HFFc6 (cell line): ENCODE measurements at places on chromosomes 7 and 10.

- H3K36me3 ChIP-seq: peaks cover 15% of the 10 kb centered on the region
- H3K4me1 ChIP-seq: peaks cover 59% of the 10 kb centered on the region
- H3K4me3 ChIP-seq: peak within 1 kb of the TSS; percentile 93
- H3K27me3 ChIP-seq: peaks cover 2% of the 10 kb centered on the region
- peak within 1 kb of the TSS; percentile 96 for H3K27ac ChIP-seq
- DNase-seq: peak; percentile 51
Measured at GRCh38 chr10:61900829-61901792, at the start of gene ARID5B. Gene ARID5B, plus strand, starts transcription at chr10:61901699. Its CDS starts 11 bp downstream, at chr10:61901710.

GRCh38 chr7:53602817-53603418 is 567.5 kb downstream of the POM121L12 start:
- no peaks in the 10 kb centered on the region for H3K4me1 ChIP-seq
- no peak overlapping the region for H3K4me3 ChIP-seq
- H3K36me3 ChIP-seq: 0 out of 2 replicates have a peak, but pooled peaks cover 6% of the 10 kb centered on the region
- no peak overlapping the region for H3K27ac ChIP-seq

GRCh38 chr10:14812271-14812670 is 25.6 kb downstream of the CDNF start:
- no peak for DNase-seq
- H3K27me3 ChIP-seq: peaks cover 18% of the 10 kb centered on the region
- no peaks in the 10 kb centered on the region for H3K36me3 ChIP-seq
- peaks cover 11% of the 10 kb centered on the region; the same call in 1 of the 2 replicates for H3K4me1 ChIP-seq
- H3K27ac ChIP-seq: no peak overlapping the region

DNA sequence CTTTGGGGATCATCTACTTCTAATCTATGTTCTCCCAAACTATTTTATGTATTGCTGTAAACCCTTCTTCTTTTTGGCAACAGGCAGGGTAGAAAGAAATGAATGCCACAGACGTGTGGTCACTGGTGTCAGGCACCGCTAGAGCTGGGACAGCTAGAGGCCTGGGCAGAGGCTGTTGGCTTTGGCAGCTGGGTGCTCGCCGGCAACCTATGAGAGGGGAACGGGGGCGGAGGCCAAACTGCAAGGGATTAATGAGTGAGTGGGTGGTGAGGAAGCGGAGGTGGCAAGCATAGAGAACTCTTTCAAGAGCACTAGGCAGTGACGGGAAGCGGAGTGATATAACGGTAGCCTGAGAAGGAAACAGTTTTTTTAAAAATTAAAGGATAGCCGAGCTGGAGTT is 78.5 kb downstream of the CREB5 start:
- no peak overlapping the region for H3K4me3 ChIP-seq
- no peak for DNase-seq
- no peaks in the 10 kb centered on the region for H3K4me1 ChIP-seq
- H3K36me3 ChIP-seq: peaks cover 5% of the 10 kb centered on the region

GRCh38 chr10:33537066-33537465 is 202.6 kb upstream of the NRP1 start:
- H3K27ac ChIP-seq: no peak overlapping the region
- no peaks in the 10 kb centered on the region for H3K36me3 ChIP-seq
- H3K4me3 ChIP-seq: no peak overlapping the region
- no peaks in the 10 kb centered on the region; the same call in 1 of the 2 replicates for H3K27me3 ChIP-seq

- H3K27me3 ChIP-seq: no peaks in the 10 kb centered on the region
- H3K4me3 ChIP-seq: peak overlapping the region; percentile 9; the same call in 1 of the 2 replicates
- no peak overlapping the region for H3K27ac ChIP-seq
- no peaks in the 10 kb centered on the region; the same call in 1 of the 2 replicates for H3K36me3 ChIP-seq
- peaks cover 38% of the 10 kb centered on the region for H3K4me1 ChIP-seq
Measured at GRCh38 chr10:119219871-119220270, 12.5 kb downstream of the GRK5 start.

DNA sequence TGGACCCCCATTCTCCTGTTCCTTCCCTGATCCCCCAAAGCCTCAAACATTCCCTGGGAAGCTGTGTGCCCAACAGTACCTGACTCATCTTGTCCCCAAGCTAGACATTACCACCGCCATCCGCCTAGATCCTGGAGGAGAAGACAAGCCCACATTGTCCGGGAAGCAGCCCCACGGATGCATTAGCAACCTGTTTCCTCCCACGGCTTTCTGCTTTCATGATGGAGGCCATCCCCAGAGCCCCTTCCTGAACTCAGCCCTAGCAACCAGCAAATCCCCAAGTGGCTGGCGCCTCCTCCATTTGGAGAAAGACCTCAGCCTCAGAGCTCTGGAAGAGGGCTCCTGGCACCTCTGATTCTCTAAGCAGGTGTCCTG is 2.3 kb upstream of the SLC29A3 start:
- H3K36me3 ChIP-seq: no peaks in the 10 kb centered on the region
- peaks cover 3% of the 10 kb centered on the region for H3K27me3 ChIP-seq
- DNase-seq: no peak
- H3K4me3 ChIP-seq: no peak overlapping the region
- H3K27ac ChIP-seq: no peak overlapping the region

GRCh38 chr10:109432281-109432680 is 491.0 kb downstream of the XPNPEP1 start:
- H3K36me3 ChIP-seq: no peaks in the 10 kb centered on the region
- H3K27ac ChIP-seq: no peak overlapping the region
- DNase-seq: no peak

DNA sequence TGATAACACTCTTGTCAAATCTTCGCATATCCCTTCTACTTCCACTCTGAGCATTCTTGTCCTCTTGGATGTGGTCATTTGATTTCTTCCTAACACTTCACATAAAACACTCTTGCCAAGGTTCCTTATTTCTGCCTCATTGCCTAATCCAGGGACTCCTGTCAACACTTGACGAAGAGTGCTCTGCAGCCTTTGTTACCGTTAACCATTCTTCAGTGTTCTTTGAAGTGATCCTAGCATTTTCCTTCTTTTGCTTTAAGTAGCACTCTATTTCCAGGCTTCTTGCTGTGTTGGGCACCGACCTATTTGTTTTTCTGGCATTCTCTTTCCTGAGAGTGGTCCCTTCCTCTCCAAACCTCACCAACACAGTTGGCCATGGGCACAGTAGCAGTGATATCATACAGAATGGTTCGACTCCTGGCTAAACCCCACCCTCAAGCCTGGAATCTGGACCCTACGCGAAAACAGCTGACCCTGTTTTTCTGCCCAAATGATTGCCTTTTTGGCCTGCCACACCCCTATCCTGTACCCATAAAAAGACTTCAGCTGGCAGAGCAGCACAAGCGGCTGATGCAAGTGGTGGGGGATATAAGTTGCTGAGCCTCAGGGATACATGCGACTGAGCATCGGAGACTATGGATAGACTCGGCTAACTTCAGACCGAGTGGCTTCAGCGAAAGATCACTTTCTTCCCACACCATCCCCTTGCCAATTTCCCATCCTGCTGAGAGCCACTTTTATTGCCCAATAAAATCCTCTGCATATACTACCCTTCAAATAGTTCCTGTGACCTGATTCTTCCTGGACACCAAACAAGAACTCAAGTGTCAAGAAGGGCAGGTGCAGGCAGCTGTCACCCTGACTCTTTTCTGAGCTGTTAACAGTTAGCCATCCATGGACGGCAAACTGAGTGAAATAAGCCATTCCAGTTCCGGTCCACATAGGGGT is 820.6 kb downstream of the CCSER2 start:
- no peak overlapping the region for H3K27ac ChIP-seq
- no peak for DNase-seq
- H3K27me3 ChIP-seq: no peaks in the 10 kb centered on the region
- H3K4me3 ChIP-seq: no peak overlapping the region

GRCh38 chr10:21513405-21513788 is 12.1 kb downstream of the SKIDA1 start:
- no peaks in the 10 kb centered on the region for H3K27me3 ChIP-seq
- no peak overlapping the region for H3K4me3 ChIP-seq
- DNase-seq: no peak
- no peaks in the 10 kb centered on the region for H3K36me3 ChIP-seq
- H3K27ac ChIP-seq: no peak overlapping the region

GRCh38 chr7:135499818-135500217 is 10.1 kb downstream of the CNOT4 start:
- no peaks in the 10 kb centered on the region for H3K27me3 ChIP-seq
- peaks cover 4% of the 10 kb centered on the region; the same call in 1 of the 2 replicates for H3K36me3 ChIP-seq
- H3K27ac ChIP-seq: no peak overlapping the region
- no peak overlapping the region for H3K4me3 ChIP-seq
- H3K4me1 ChIP-seq: peaks cover 52% of the 10 kb centered on the region

GRCh38 chr7:47490501-47491265 is 91.2 kb downstream of the TNS3 start:
- peaks cover 29% of the 10 kb centered on the region for H3K4me1 ChIP-seq
- no peak for DNase-seq
- H3K27me3 ChIP-seq: peaks cover 4% of the 10 kb centered on the region
